ENCODE measurements at places on chromosomes 2 and 18. TPM values are rescaled to one million over a fixed set of nuclear protein-coding genes. Genes with fewer than 3 reads are reported as not detected.

- no peak overlapping the region for H3K4me3 ChIP-seq
- no peak for DNase-seq
- no peaks in the 10 kb centered on the region for H3K27me3 ChIP-seq
- H3K27ac ChIP-seq = no peak overlapping the region
Observed at GRCh38 chr2:221264318-221264717, 307.8 kb downstream of the EPHA4 start.

GRCh38 chr2:234911271-234911670 lies 40.5 kb upstream of the SH3BP4 start:
- H3K4me3 ChIP-seq = no peak overlapping the region
- H3K36me3 ChIP-seq = no peaks in the 10 kb centered on the region
- no peaks in the 10 kb centered on the region for H3K27me3 ChIP-seq
- H3K4me1 ChIP-seq = no peaks in the 10 kb centered on the region

DNA sequence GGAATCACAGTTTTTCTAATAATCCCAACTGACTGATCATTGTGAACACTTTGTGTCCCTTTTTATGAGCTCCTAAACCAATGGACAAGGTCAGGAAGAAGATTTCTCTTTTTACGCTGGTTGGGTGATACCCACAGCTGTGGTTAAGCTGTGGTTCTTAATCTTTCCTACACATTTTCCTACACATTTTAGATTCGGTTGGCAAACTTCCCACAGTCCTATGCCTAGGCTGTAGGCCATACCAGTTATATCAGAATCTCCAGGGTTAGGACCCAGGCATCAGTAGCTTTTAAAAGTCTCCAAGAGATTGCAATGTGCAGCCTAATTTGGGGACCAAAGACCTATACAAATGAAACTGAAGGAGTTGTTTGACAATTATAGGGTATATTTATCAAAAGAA lies 203.0 kb downstream of the SP3 start:
- H3K36me3 ChIP-seq = no peaks in the 10 kb centered on the region
- H3K4me1 ChIP-seq = no peaks in the 10 kb centered on the region
- H3K4me3 ChIP-seq = no peak overlapping the region

DNA sequence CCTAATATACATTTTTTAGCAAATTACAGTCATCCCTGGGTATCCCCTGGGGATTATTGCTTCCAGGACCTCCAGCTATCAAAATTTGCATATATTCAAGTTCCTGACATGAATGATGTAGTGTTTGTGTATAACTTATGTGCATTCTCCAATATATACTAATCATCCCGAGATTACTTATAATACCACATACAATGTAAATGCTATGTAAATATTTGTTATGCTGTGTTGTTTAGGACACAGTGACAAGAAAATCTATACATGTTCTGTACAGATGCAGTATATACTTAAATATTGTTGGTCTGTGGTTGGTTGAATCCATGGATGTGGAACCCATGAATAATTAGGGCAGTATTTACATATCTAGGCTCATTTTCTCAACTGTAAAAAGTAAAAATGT lies 1060.3 kb downstream of the DSC3 start:
- no peaks in the 10 kb centered on the region for H3K36me3 ChIP-seq
- no peak overlapping the region for H3K27ac ChIP-seq
- no peak overlapping the region for H3K4me3 ChIP-seq
- DNase-seq = no peak
- H3K4me1 ChIP-seq = no peaks in the 10 kb centered on the region
- H3K27me3 ChIP-seq = no peaks in the 10 kb centered on the region

DNA sequence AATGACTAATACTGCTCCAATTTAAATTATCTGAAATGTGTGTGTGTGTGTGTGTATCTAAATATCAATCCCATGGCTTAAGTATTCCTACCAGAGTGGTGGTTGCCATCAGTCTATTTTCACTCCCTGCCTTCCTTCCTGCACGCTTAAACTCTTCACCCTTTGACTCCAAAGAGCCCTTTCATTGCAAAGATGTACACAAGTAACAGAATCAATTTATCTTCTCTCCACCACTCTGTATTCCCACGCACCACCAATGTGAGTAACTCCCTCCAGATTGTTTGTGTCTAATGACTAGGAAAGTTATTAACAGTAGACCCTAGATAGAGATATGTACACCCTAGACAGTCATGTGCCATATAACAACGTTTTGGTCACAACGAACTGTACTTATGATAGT lies 42.8 kb downstream of the ARL6IP6 start:
- no peak for DNase-seq
- H3K4me1 ChIP-seq = no peaks in the 10 kb centered on the region
- no peak overlapping the region for H3K27ac ChIP-seq
- peaks cover 23% of the 10 kb centered on the region for H3K36me3 ChIP-seq
- no peaks in the 10 kb centered on the region for H3K27me3 ChIP-seq

DNA sequence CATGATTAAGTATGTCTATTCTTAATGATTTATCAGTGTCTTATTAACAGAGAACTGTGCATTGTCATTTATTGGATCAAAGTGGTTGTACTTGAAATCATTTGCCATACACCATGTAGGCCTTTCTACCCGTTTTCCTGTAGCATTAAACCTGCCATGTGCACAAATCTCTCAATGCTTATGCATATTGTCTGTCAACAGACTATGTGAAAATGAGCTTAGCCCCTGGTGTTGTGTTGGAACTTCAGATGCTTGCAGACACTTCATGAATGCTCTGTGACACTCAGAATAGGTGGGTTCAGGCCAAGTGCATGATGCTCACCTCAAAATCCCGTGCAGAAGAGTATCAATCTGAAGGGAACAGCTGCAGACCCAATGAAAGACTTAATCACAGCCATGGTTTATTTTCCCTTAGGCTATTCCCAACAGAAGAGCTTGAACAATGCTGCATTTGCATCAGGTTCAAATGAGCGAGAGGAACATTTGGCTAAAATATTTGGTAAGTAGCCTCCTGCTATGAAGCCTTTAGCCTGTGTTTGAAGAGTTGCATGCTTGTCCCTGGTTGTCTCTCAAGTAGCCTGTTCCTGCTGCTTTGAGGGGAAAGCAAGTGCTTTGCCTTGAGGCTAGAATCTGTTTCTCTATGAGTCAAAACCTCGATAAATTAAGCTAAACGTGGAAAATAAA lies 6.1 kb downstream of the C2orf92 start:
- peaks cover 34% of the 10 kb centered on the region for H3K4me1 ChIP-seq
- no peak for DNase-seq
- no peaks in the 10 kb centered on the region for H3K27me3 ChIP-seq
- no peak overlapping the region for H3K4me3 ChIP-seq

GRCh38 chr2:70420143-70420542 lies 118.3 kb upstream of the FAM136A start:
- no peak overlapping the region for H3K27ac ChIP-seq
- no peak overlapping the region for H3K4me3 ChIP-seq
- no peaks in the 10 kb centered on the region for H3K36me3 ChIP-seq
- H3K27me3 ChIP-seq = peaks cover 10% of the 10 kb centered on the region
- no peaks in the 10 kb centered on the region for H3K4me1 ChIP-seq

DNA sequence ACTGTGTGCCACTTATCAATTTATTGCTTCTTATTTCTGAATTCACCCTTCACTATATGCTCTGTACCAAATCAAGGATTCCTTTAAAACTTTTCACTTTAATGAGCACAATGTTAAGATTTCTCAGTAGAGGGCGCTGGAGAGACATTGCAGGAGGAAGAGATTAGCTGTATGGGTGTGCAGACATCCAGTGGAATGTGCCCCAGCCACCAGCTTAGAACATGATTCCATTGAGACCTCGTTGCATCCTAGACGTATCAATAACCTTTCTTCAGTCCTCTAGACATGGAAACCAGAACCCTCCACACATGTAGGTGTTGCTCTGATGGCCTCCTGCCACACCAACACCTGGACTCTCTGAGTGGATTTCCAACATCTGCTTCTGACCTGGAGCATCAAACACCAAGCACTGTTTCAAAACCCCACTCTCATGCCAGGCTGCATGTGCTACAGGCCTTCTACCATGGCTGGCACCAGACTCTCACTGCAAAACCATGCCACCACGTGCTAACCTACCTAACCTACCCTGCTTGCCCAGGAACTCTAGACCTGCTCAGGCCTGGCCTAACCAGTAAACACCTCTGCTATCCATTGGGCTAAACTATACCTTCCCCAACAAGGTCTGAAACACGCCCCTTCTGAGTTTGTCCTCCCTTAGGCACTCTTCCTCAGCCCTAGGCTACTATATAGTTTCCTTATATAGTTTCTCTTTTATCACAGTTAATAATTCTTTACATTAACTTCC lies 633.2 kb upstream of the PKDCC start:
- H3K27ac ChIP-seq = no peak overlapping the region
- H3K27me3 ChIP-seq = no peaks in the 10 kb centered on the region
- no peak for DNase-seq

GRCh38 chr2:14157816-14158215 lies 474.7 kb upstream of the LRATD1 start:
- no peak overlapping the region for H3K27ac ChIP-seq
- no peaks in the 10 kb centered on the region for H3K27me3 ChIP-seq
- no peaks in the 10 kb centered on the region for H3K36me3 ChIP-seq

DNA sequence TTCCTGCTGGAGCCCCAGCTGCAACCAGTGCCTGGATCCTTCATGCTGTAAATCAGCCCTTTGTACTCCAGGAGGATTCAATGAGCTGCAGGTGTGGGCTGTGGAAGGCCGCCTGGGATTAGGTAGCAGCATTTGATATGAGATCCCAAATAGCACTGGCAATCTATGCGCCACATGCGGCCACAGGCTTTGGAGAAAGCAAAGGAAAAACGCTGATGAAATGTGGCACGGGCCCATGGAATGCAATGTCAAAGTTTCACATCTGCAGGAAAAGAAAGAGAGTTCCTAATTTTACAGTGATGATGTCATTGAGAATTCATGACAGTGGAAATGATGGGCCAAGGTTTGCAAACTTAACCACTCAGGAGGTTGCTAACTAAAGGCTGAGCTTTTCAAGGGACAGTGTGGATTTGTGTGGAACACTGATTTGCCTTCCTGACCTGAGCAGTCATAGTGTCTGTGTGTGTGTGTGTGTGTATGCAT lies 216.4 kb upstream of the OSR1 start:
- no peaks in the 10 kb centered on the region for H3K36me3 ChIP-seq
- no peak overlapping the region for H3K27ac ChIP-seq
- H3K4me3 ChIP-seq = no peak overlapping the region
- H3K4me1 ChIP-seq = no peaks in the 10 kb centered on the region
- H3K27me3 ChIP-seq = peaks cover 10% of the 10 kb centered on the region

DNA sequence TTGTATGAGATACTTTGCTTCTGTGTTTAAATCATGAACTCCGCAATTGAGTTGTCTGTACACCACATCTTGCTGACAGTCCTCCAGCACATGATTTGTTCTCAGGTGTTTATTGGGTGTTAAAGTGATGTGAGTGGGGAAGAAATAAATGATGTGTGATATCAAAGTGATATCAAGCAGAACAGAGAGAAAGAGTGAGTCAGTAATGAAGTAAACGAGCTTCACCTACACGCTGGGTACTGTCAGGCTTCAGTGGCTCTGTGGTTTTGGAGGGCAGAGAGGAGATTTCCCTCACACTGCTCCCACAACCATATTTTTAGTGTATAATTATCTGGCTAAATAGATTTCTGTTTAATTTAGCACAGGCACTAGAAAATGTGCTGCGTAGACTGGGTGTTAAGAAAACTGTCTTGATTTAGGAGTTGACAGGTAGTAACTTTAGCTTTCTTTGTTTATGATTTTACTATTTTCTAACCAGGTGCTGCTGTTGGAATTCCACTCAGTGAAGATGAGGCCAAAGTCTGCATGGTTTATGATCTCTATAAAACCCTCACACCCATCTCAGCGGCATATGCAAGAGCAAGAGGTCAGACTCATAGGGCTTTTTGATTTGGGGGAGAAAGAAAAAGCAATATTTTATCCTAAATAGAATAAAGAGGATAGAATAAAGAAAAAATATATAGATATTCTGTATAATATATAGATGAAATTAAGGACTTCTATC lies 21.2 kb downstream of the ATIC start:
- H3K4me3 ChIP-seq = no peak overlapping the region
- DNase-seq = no peak
- no peak overlapping the region for H3K27ac ChIP-seq
- H3K4me1 ChIP-seq = peaks cover 27% of the 10 kb centered on the region

GRCh38 chr2:104033399-104033798 lies 820.5 kb upstream of the POU3F3 start:
- no peaks in the 10 kb centered on the region for H3K4me1 ChIP-seq
- H3K4me3 ChIP-seq = no peak overlapping the region
- no peaks in the 10 kb centered on the region for H3K36me3 ChIP-seq
- no peak for DNase-seq
- H3K27ac ChIP-seq = no peak overlapping the region

DNA sequence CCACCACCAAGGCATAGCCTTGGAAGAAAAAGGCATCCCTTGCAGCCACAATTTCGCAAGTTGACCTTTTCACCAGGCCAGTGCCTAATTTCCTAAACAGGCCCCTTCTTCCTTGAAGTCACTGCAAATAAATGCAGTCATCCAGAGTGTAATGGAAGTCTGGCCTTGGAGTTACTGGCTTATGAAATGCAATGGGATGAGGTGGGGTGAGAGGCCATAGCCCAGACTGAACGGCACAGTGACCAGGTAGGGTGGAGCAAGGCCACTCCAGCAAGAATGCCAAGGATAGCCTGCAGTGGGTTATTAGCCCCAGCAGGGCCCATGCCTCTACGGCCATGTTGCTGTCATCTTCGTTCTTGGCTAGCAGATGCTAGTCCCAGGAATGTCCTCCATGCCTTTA lies 68.4 kb downstream of the BCL11A start:
- no peaks in the 10 kb centered on the region for H3K4me1 ChIP-seq
- no peak overlapping the region for H3K4me3 ChIP-seq
- peaks cover 28% of the 10 kb centered on the region for H3K27me3 ChIP-seq
- H3K36me3 ChIP-seq = no peaks in the 10 kb centered on the region

DNA sequence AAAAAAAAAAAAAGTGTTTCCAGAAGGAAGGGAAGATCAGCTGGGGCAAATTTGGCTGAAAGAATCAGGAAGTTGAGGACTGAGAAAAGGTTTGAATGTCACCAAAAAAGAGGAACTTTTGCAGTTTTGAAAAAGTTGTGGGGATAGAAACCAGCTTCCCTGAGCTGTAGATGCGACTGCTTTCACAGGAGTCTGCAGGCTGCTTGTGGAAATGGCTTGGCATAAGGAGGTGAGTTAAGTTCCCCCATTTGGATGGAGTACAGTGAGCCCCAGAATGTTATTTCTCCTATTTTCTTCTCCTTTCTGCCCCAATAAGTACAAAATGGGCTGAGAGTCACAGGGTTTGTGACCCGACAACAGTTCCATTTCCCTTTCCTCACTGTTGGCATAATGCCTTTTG lies 16.5 kb upstream of the ME2 start:
- H3K27ac ChIP-seq = no peak overlapping the region
- H3K27me3 ChIP-seq = peaks cover 5% of the 10 kb centered on the region
- no peak for DNase-seq
- H3K4me3 ChIP-seq = no peak overlapping the region

- H3K27ac ChIP-seq = no peak overlapping the region
- DNase-seq = peak; percentile 62
- H3K36me3 ChIP-seq = no peaks in the 10 kb centered on the region
- H3K27me3 ChIP-seq = peaks cover 12% of the 10 kb centered on the region
- H3K4me3 ChIP-seq = peak overlapping the region; percentile 37
- no peaks in the 10 kb centered on the region for H3K4me1 ChIP-seq
Observed at GRCh38 chr2:240437861-240438809, 2.7 kb downstream of the GPC1 start.

GRCh38 chr18:58645398-58645797 lies 16.5 kb upstream of the ALPK2 start:
- no peak overlapping the region for H3K27ac ChIP-seq
- no peak for DNase-seq
- no peak overlapping the region for H3K4me3 ChIP-seq
- peaks cover 27% of the 10 kb centered on the region for H3K4me1 ChIP-seq

Gene C2orf15
- total RNA-seq = 0.29 TPM

Gene CHRNG
- not detected for total RNA-seq

Gene ANKRD39
- 41.1 TPM for total RNA-seq

Gene M1AP
- 0.10 TPM for total RNA-seq

Gene TXNDC2
- total RNA-seq = 0.26 TPM

Gene CEBPZOS
- 45.3 TPM for total RNA-seq

Gene MAPRE3
- total RNA-seq = 3.7 TPM

Measured in activated T-helper 1 cell treated with anti-CD3 and anti-CD28 coated beads, Interleukin-12 subunit alpha, Interleukin-12 subunit beta, Interleukin-2, Interleukin-4 antibody, amounts not matched to agents 30 ng/mL and 10 ng/mL and 1 ng/mL, durations not matched to agents 14 hours and 24 hours and 36 hours (primary cell).